ENCODE measurements at places on chromosomes 1 and 21. TPM values are rescaled to one million over a fixed set of nuclear protein-coding genes. Genes with fewer than 3 reads are reported as not detected.

TTC39A gene
- not detected for polyA plus RNA-seq

CA14 gene
- not detected for polyA plus RNA-seq

F13B gene
- polyA plus RNA-seq, result not detected

PDZK1IP1 gene
- polyA plus RNA-seq, result 1.4 TPM

F3 gene
- polyA plus RNA-seq, result 0.77 TPM

GRCh38 chr1:23383577-23384311 lies 14.1 kb upstream of the ZNF436 start:
- DNase-seq, result no peak

GRCh38 chr1:181423301-181423918 lies 59.9 kb upstream of the CACNA1E start:
- no peak for DNase-seq

DNA sequence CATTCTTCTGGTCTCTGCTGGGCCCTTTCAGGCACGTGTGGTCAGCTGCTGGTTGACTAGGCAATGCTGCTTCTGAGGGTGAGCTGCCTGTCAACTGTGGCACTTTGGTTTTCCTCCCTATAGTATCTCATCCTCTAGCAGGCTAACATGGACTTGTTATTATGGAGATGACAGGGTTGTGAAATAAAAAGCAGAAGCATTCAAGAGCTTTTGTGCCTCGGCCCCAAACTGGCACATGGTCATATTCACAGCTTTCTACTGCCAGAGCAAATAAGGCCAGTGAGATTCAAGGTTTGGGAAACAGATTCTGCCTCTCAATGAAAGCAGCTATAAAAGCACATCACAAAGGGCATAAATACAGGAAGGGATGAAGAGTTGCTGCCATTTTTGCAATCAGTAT lies 1.6 kb upstream of the ZNF124 start:
- DNase-seq, result peak; percentile 31

GRCh38 chr21:37269481-37269880 lies 2.3 kb upstream of the VPS26C start:
- no peak for DNase-seq

DNA sequence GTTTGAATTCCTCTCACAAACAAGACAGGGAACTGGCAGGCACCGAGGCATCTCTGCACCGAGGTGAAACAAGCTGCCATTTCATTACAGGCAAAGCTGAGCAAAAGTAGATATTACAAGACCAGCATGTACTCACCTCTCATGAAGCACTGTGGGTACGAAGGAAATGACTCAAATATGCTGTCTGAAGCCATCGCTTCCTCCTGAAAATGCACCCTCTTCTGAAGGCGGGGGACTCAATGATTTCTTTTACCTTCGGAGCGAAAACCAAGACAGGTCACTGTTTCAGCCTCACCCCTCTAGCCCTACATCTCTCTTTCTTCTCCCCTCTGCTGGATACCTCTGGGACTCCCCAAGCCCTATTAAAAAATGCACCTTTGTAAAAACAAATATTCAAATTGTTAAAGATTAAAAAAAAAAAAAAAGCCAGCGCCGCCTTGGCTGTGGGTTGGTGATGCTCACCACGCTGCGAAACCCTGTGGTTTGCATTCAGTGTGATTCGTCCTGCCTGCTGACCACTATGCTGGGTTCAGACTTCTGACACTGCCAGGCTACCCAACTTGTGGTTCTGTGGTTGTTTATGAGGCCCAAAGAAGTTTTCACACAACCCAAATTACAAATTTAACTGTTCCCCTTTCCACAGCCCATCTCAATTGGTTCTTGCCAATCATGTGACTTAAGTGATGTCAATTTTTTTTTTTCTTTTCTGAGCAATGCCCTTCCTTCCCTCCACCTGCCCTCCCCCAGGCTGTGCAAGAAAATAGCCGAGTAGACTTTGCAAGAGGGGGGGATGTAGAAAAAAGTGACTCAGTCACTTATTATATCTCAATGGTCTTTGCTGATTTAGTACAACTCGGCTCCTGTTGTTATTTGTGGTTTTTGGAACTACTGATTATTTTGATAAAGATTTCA lies at the start of gene RUNX1:
Gene RUNX1 (minus strand): TSS at position 597 of the 912 bp plus-strand sequence.
- peak; percentile 97 for DNase-seq

- DNase-seq, result no peak
Observed at GRCh38 chr1:157234705-157235273, 96.6 kb upstream of the ETV3 start.

DNA sequence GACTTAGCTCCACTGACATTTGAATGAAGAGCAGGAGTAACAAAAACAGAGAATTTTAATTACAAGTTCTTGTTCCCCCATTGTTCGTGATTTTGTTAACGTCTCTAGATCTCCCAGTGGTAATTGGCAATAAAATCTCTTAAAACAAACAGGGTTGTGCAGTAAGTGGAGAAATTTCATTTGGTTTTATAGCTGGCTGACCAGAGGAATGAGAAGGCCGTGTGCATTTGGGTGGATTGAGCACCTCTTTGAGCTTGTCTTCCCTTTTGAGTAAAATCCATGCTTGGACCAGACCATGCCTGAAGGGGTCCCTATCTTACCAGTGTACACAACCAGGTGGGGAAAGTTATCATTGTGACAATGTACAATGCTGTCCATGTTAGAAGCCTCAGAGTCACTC lies 137.8 kb downstream of the HIVEP3 start:
- no peak for DNase-seq

- DNase-seq, result no peak
Observed at GRCh38 chr21:35120631-35121180, 71.6 kb upstream of the RUNX1 start.

GRCh38 chr1:5649166-5649551 lies 343.1 kb downstream of the NPHP4 start:
- DNase-seq, result no peak

GRCh38 chr1:111214074-111214801 lies 13.3 kb upstream of the CHI3L2 start:
- DNase-seq, result no peak

DNA sequence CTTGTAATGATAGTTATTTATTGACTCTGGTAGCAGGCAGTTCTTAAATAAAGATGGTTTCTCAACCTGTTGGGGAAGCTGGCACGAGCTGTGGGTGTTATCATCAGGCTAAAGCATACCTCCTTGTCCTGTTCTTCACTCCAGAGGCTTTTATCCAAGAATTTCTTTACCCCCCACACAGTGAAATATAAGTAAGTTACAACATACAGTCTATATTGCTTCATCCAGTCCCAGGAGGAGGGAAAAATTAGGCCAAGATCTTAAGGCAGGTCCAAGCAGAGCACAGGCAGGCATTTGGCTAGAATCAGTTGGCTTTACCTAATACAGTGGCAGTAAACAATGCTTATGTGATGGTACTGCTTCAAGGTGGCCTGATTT lies 6.3 kb downstream of the TMEM81 start:
- DNase-seq, result no peak

GRCh38 chr1:166089804-166090203 lies 77.0 kb downstream of the FAM78B start:
- DNase-seq, result no peak

- peak; percentile 56 for DNase-seq
Observed at GRCh38 chr1:39691383-39692151, at the start of gene HPCAL4. Gene HPCAL4 (minus strand): TSS chr1:39691433. CDS start chr1:39684603, 6,830 bp downstream.

DNA sequence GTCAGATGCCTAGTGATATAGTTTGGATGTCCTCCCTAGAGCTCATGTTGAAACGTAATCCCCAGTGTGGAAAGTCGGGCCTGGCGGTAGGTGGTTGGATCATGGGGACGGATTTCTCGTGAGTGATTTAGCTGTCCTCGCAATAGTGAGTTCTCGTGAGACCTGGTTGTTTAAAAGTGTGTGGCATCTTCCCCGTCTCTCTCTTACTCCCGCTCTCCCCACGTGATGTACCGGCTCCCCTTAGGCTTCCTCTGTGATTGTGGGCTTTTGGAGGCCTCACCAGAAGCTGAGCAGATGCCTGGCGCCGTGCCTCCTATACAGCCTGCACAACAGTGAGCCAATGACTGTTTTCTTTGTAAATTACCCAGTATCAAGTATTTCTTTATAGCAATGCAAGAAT lies 264.5 kb downstream of the TTLL7 start:
- no peak for DNase-seq

- DNase-seq, result no peak
Observed at GRCh38 chr1:184297244-184297750, 89.5 kb upstream of the C1orf21 start.

DNA sequence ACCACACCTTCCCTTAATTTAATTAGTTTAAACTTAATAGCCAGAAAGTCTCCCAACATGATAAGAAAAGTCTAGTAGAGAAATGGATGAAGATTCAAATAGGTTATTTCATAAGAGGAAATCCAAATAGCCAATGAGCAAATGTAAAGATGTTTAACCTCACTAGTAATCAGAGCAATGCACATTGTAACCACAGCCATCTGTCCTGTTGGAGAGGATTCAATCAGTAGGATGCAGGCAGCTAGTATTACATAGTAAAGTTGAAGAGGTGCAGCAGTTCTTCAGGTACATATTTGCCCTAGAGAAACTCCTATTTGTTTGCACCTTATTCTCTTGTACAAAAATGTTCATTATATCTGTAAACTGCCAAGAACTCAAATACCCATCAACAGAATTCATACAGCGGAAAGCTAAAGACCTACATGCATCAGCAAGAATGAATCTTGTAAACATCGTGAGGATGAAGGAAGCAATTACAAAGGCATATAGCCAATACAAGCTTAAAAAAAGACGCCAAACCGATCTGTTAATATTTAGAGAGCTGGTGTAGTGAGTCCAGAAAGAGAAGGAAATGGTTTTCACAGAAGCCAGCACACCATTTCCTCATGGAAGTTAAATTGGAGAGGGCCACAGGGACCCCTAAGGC lies 27.9 kb downstream of the DIP2A start:
- DNase-seq, result no peak

- no peak for DNase-seq
Observed at GRCh38 chr1:109898842-109899241, 11.8 kb upstream of the CSF1 start.

- DNase-seq, result no peak
Observed at GRCh38 chr1:232718928-232719927, 86.0 kb upstream of the MAP10 start.

DNA sequence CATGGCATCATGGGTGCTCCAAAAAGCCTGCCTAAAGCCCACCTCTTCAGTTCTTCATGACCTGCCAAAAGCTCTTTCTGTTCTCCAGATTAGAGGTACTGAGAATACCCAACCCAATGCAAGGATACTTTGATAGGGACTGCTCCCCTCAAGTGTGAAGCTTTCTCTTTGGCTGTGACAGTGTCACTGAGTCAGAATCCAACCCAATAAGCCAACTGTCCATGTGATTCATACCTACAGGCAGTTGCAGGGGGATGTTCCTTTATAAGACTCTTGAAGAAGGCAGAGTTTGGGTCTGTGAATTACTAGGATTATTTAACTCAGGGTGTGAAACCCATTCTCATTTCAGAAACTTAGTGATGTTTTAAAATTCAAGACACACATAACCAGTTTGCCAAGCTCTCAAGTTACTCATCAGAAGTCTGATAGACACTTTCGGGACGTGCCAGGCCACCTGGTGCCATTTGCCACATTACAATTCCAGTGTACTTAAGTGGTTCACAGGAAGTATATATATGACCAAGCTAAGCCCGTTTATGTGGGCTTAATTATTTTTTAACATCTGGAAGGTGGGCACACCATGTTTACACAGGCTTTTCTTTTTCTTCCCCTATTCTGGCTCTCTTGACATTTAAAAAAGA lies 265.8 kb downstream of the NFIA start:
- no peak for DNase-seq

- DNase-seq, result no peak
Observed at GRCh38 chr1:234669499-234669898, 59.5 kb upstream of the IRF2BP2 start.
